NCI-H187 (cell line): ENCODE measurements at places on chromosomes 2 and 18.

GRCh38 chr2:159077869-159078268, 109.4 kb downstream of the TANC1 start:
- no peak for DNase-seq

DNA sequence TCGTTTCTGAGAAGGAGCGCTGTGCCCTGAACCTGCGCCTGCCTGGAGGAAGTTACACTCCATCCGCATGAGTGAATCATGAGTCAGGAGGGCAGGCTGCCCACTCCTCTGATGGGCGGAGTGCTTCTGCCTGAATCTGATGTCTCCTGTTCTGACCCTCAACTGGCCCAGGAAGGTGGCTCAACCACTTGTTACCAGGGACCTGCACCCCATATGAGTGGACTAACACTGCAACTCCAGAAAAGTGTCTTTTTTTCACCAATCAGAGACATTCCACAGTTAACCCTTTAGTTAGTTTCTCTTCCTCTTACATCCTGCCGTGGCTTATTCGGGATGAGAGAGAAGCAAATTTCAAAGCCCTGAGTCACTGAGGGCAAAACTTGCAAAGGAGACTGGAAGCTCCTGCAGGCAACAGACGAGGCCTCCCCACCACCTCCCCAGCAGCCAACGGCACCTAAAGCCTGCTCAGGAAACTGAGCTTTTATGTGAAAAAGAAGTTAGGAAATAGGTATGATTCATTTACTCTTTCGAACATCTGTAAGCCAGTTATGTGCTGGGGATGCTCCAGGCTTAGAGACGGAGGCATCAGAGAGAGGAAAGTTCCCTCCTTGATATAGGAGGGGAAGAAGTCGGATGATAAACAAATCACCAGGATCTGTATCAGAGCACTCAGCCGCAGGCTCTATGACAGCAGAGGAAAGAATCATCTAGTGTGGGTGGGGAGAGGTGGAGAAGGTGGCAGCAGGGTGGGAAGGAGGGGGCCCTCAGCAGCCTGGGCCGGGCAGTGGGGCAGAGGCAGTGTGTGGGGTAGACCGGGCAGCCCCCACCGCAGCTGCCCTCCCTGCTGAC, 30.9 kb downstream of the MBP start:
- DNase-seq = no peak

DNA sequence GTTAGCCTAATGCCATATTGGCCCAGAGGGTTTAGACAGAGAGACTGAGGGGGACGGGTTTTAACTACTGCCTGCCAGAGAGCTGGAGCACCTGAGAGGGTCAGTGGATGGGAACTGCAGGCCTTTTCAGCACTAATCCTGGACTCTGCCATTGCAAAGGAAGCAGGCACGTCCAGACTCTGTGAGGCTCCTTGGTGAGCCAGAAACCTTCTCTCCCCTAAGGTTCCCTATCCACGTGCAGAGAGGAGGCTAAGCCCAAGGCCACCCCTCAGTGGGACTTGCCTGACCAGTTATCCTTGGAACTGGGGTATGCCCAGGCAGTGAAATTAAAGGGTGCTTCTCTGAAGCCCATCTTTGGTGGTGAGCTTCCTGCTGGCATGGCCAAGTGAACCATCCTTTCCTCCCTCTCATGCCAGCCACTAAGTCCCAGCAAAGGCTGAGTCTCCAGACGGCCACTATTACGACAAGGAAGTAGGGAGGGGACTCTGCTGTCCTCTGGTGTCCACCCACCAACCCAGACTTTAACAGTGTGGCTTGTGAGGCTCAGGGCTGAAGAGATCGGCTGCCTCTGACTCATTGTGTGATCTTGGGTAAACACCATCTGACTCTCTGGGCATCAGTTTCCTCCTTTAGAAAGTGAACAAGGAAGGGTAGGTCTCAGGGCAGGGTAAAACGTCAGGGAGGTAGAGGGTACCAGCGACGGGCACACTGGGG, 3.9 kb upstream of the MLPH start:
- no peak for DNase-seq

DNA sequence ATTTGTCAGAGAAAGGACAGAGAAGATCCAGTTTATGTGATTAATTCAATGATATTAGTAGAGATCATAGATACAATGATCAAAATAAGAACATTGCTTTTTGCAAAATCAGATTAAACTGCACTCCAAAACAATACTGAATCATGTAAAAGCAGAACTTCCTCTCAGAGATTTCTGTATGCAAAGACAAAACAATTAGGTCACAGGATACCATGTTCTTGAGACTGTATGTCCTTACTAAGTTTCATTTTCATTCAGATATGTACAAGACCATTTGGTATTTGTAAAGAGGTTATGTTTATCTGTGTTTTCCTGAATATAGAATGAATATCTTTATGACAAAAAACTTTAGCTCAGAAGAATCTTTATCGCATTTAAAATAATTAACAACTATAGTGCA, 161.8 kb downstream of the DLGAP1 start:
- no peak for DNase-seq

- no peak for DNase-seq
Measured at GRCh38 chr18:2396162-2396505, 175.2 kb downstream of the METTL4 start.

DNA sequence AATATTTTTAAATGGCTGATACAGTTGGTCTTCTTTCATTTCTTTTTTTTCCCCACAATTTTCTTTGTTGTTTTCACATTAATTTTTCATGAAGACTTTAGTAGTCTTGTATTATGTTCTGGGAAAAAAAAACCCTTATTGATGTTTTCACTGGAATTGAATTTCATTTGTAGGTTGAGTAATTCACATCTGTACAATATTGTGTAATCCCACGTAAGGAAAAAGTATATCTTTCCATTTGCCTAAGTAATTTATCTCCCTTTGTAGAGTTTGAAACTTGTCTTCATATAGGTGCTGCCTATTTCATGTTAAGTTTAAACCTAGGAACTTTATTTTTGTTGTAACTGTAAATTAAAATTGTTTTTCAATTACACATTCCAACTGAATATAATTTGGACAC, 2.0 kb downstream of the DNAJC27 start:
- DNase-seq = no peak
